HCEC 1CT (cell line): ENCODE measurements at places on chromosomes 12 and 14.

GRCh38 chr14:99100497-99101270 lies 171.3 kb downstream of the BCL11B start:
- DNase-seq: no peak

DNA sequence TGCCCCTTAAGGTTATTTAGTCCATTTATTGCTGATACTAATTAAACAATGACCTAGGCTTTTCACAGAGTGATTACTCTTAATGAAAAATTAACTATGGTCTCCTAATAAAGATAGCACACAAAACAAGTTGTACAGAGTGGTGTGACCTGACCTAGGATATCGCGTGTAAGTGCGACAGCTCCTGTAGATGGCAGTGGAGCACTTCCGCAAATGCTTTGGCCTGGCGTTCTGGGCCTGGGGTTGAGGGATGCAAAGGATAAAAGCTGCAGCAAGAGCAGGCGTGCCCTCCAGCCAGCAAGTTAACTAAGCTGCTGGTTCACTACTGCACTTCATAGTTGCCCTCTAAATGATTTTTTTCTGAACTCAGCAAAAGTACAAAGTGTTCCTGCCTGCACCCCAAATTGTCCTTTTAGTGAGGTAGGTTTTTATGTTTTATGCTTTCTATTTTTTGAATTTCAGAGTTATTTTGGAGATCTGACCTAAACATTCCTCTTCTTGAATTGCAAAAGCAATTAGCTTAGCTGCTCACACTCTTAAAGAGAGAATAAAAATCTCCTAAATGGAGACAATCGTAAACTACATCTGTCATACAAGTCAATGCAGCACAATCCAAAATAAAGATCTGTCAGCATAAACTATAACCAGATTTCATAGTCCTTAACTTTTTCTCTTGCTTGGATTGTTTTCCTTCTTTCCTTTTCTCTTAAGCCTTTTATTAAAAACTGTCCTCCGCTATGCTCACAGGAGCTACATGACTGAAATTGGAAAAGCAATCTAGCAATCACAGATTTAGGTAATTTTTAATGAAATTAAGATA lies 379.6 kb downstream of the LRIG3 start:
- peak; percentile 86 for DNase-seq

DNA sequence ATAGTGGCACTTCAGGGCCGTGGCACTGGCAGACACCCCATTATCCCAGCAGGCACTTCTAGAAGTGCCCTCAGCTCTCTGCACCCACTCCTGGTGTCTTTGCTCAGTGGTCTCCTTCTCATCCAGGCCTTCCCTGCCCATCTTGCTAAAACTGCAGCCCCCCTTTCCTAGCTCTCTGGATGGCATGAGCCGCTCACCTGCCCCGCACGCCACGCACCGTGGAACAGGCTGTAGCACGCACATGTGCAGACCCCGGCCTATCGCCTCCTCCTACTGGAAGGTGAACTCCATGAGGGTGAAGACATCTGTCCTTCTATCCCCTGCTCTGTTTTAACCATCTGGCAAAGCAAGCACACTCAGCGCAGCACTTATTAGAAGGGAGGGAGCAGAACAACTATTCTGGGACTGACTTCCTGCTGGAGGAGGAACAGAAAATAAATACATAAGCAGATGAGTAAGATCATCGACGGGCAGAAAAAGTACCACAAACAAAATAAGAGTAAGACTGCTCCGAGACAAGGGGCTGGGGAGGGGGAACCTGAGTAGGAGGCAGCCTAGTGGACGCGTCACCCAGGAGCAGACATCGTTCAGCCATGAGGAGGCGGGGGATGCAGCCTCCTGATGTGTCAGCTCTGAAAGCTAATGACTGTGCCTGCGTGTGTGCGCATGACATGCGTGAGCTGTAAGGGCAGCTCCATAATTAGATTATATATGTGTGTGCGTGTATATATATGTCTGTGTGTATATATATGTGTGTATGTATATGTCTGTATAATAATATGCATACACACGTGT lies 7.8 kb upstream of the FZD10 start:
- no peak for DNase-seq

- peak; percentile 80 for DNase-seq
These were observed 9.1 kb upstream of the EMP1 start for GRCh38 chr12:13187399-13187798.

GRCh38 chr12:30696103-30696408 lies 387 bp upstream of the IPO8 start:
- no peak for DNase-seq

- DNase-seq: no peak
These were observed 17.8 kb downstream of the CCDC92 start for GRCh38 chr12:123954647-123955350.

GRCh38 chr12:59858508-59859170 lies 262.8 kb downstream of the SLC16A7 start:
- no peak for DNase-seq

DNA sequence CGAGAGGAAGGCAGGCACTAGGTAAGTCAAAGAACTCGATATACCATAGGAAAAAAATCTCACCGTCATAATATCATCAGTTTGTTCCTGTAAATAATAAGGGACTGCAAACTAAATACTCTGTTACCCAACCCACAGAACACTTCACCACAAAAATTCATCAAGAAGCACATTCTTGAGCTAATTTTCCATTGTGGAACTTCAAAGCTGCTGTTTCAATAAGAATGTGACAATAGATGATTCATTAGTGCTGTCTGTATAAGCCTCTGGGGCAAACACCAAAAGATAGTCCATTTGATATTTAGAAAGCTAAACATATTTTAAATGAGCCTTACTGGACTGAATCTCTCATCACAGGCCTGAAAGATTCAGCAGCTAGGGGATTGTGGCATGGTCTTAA lies 219.4 kb downstream of the KSR2 start:
- DNase-seq: no peak

- DNase-seq: no peak
These were observed 43.7 kb upstream of the CNTN1 start for GRCh38 chr12:40648519-40648918.

GRCh38 chr14:55691659-55692058 lies 111.7 kb downstream of the KTN1 start:
- no peak for DNase-seq

DNA sequence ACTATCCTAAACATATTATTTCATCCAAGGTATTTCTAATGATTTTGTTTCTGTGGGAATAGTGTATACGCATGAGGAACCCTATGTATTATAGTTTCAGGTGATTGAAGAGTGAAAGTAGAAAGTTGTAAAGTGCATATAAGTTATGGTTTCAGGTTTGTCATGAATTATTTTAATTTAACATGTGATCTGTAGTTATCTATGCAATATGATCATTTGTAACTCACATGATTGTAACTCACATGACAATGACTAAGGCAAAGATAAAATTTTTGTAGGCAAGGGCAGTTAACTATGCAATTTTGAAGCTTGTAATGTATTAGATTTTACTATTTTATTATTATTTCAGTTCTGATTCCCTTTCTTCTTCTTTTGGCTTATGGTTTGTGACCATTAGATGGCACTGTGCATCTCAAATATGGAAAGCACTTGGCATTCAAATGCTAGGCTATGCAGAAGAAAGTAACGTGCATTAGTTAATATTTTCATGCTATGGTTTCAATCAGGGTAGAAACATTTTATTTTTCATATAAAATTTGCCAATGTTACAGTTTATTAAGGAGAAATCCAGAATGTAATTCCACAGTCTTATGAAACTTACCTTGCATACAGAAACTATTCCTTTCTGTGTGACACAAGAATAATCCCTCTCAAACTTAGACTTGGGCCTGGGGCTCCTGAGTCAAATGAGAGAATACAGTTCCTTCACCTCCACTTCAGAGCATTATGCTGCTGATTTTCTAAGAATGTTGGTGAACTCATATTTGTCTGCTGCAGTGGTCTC lies 15.8 kb upstream of the TMEM30B start:
- peak; percentile 53 for DNase-seq

- peak; percentile 2 for DNase-seq
These were observed 9.7 kb upstream of the PLBD1 start for GRCh38 chr12:14577344-14577743.

DNA sequence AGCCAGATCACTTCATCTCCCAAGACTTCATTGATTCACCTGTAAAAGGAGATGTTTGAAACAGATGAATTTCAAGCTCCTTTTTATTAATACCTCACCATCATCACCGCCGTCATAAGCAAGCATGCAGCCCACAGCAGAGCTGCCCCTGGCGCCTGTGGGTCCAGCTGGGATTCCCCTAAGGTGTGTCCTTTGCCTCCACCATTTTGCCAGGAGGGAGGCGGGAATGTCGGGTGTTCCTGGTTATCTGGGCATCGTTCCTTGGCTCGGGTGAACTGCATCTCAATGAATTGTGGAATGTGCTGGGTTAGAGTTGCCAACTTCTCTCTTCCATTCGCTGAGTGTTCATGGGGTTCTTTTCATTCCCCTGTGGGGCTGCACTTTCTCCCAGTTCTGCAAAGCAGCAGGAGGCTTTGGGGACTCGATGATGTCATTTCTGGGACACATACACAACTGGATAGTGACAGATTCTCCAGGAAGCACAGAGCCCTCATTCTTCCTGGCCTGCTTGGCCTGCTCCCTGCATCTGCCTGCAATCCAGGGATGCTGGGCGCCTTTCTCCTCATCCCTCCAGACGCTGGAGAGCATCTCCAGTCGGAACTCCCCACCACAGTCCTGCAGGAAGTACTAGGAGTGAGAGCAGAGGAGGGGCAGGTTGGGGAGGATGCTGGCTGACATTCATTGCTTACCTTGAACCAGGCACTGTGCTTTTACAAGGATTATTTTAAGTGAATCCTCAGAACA lies 10.1 kb downstream of the CCND2 start:
- no peak for DNase-seq

DNA sequence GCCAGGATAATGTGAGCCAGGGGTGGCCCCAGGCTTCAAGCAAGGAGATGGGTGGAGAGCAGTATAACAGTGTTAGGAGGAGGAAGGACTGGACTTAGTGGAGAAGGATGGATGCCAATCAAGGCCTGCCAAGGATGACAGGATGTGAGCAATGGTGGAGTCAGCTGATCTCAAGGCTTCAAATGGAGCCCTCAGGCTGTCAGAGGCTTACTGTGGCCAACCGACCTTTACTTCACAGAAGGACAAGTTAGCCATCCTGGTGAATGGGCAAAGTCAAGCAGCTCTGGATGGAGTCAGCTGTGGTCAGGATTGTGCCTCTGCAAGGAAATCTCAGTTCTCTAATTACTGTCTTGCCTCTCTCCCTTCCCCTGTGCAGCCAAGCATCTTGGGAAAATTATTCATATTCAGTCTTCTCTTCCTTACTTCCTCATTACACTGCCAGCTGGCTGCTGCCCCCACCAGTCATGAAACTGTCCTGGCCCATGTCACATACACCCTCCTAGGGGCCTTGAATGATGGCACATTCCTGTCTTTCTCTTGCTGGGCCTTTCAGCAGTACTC lies 7.6 kb upstream of the STAT6 start:
- peak; percentile 58 for DNase-seq

- DNase-seq: peak; percentile 18
These were observed 192.3 kb downstream of the ANO4 start for GRCh38 chr12:100986595-100987547.

DNA sequence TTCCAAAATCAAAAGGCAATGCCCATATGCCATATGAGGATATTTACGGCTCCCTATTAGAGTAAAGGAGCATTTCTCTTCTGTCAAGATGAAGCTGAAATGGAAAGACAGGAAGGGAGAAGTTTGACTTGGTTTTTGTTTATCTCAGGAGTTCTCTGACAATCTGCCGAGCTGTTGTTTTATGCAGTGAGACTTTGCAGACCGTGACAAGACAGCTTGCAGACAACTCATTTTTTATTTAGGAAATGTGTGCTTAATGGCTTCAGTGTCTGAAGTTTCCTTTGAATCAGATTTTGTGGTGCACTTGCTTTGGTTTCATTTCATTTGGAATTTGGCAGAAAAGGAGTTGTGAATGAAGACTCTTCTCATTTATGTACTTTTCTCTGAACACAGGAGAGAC lies 145.4 kb downstream of the C12orf50 start:
- no peak for DNase-seq

DNA sequence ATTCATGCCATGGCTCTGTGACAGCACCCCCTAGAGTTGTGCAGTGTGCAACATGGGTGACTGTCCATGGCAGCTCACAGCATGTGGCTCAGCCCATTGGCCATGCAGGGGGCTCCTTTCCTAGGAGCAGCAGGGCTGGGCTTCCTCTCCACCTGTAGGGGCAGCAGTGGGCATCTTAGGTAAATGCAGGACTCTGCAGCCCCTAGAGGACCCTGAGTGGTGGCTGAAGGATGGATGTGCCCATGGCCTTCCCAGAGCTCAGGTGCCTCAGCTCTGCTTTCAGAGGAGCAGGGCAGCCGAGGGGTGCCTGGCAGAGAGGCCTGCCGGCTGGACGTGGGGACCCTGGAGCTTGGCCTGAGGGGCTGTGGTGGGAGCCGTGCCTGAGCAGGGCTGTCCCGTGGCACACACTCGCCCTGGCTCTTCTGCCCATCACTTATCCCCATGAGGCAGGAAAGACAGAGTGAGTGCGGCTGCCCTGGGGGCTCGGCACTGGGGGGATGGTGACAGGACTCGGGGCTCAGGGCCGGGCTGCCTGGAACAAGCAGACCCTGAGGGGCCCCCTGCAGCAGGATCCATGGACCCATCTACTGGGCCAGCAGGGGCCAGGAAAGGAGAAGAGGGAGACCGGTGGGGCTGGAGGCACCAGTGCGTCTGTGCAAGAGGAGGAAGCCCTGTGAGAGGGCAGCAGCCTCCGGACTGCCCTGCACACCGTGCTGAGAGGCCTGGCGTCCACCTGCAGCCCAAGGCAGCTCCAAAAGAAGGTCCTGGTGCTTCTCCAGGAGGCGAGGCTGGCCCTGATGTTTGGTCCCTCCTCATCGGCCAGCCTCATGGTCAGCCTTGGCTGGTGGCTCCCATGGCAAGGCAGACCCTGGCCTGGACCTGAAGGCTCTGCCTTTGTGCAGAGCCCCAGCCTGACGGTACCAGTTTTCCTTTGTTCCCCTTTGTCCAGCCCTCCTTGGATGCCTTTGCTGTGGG lies 7.6 kb downstream of the ADSS1 start:
- DNase-seq: no peak

DNA sequence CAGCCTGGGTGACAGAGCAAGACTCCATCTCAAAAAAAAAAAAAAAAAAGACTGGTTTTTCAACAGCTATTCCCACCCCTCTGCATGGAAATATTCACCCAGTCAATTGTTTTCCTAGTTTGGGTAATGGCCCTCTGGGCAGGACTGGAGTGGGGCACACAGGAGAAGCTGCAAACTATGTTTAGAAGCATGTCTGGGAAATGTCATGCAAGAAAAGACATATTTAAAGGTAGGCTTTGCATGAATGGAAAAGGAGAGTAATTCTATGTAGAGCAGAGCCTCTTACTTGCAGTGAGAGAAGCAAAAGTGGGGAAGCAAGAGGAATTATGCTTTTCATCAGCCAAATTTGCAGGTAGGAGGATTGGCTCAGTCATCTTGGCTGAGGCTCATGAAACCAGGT lies 276.5 kb upstream of the PLEKHG7 start:
- DNase-seq: no peak

DNA sequence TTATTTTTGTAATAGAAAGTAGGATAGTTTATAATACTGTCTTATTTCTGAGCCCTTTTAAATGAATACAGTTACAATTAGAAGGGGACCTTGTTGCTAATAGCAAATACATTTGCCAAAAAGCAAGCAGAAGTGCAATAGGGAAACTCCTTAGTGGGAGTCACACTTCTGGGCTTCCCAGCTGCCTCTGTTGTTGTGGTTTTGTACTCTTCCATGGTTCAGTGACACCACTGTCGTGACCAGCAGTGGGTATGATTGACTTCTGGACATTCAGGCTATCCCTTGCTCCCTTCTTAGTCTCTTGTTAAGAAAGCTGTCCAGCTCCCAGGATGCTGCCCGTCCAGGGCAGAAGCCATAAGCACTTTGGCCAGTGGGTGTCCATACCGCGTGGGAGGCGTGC lies 22.6 kb downstream of the TCTN1 start:
- DNase-seq: no peak

GRCh38 chr12:1827826-1828805 lies 7.8 kb downstream of the LRTM2 start:
- DNase-seq: no peak
